ENCODE measurements at places on chromosomes 1 and 21.

DNA sequence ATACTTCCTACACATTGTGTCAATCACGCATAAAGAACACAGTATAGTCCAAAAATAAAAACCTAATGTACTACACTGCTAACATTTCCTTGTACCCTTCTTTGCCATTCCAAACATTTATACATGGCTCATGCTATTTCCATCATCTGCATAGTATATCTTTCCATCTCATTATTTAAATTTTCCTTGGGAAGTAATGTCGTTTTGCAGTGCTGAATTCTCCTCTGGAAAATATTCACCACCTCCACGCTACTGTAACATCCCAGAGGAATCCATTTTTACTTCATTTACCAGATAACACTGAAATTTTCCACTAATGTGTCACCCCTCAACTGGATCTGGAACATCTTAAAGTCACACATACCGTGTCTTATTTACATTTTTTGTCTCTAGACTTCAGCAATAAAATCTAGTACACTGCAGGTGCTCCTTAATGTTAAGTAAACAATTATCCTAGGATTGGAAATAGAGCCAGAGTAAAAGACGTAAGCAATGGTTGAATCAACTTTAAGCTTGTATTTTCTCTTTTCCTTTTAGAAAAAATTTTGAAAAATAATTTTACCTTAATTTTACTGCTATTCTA, 881.0 kb downstream of the AMY1C start:
- DNase-seq, result no peak

- no peak for DNase-seq
These were observed 35.9 kb downstream of the DNASE2B start for GRCh38 chr1:84434081-84434769.

GRCh38 chr1:162144853-162145252, 75.4 kb downstream of the NOS1AP start:
- DNase-seq, result no peak

DNA sequence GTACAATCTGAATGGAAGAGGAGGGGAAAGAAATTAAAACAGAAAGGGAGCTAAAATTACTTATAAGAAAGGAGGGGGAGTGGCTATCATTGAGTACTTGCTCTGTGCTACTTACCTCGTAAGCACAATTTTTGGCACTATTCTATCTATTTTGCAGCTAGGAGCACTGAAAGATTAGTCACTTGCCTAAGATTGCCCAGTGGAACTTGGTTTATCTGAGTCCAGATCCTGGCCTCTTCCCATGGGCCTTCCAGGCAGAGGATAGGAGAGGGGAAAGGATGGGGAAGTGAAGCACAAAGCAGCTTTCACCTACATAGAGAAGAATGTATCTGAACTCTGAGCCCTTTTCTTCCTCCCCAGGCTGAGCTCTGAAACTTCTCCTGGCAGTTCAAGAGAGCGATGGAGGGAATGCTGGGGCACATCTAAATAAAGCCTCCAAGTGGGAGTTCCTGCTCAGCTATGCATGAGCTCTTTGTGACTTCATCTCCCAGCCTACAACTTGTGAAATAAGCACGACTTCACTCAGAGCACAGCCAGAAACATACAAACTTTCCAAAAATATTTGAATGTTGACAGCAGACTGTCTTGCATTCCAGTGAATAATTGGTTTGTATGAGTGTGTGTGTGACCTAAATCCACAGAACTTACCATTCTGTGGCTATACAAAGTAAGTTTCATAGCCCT, 29.4 kb downstream of the HMGB4 start:
- DNase-seq, result no peak

All from heart right ventricle (tissue), 16 donors.